Urothelium cell line (cell line): ENCODE measurements at places on chromosomes 12 and 14.

DNA sequence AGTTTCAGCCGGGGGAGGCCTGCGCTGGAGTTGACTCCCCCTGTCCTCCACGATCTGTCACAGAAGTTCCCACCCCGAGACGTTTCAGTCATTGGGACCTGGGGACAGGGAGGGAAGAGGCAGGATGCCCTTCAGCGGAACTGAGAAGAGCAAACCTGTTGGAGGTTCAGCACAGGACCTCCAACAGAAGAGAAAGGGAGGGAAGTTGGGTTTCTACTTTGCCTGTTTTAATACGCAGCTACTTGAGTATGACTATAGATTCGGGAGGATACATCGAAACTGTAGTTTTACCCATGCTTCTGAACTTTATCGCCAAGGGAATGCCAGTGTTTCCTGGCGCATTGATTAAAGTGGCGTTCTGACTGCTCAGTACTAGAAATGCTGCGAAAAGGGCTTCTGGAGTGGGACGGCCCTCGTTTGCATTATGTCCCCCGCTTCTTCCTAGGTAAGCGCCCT is 2.3 kb upstream of the DUSP6 start:
- no peak for DNase-seq

GRCh38 chr12:51183349-51183748 is 10.4 kb upstream of the TFCP2 start:
- no peak for DNase-seq

DNA sequence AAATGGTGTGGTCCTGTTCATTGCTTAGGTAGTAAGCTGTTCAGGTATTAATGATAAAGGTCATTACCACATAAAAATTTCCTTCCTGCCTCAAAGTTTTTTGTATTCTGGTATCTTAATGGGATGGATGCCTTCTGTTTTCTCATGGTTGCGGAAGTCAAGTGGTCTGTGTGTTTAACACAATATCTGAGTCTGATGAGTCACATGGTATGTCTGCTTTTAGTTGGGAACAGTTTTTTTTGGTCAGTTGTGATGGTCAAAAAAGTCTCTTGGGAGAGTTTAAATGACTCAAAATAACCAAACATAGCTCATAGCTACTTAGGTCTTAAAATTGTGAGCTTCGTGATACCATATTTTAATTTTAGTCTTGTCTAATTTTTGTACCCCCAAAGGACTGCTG is 40.7 kb downstream of the STK38L start:
- peak; percentile 20 for DNase-seq

DNA sequence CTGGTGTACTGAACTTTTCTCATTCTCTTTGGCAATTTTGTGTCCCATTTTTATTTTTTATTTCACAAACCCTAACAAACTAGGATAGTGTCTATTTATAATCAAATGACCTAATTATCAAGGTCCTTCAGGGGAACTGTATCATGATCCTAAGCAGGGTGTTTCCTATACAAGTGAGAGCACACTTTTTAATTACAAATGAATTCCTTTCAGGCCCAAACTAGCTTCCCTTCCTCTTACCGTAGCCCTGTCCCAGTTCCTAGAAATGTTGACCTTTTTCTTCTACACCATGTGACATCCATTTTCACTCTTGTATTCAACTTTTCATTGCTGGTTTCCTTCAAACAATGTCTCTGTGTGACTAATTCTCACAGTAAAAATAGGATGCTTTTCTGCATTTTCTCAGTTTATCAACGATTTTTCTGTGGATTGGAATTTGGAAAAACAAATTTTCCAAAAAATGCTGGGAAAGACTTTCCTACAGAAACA is 411.4 kb downstream of the CCDC91 start:
- no peak for DNase-seq

DNA sequence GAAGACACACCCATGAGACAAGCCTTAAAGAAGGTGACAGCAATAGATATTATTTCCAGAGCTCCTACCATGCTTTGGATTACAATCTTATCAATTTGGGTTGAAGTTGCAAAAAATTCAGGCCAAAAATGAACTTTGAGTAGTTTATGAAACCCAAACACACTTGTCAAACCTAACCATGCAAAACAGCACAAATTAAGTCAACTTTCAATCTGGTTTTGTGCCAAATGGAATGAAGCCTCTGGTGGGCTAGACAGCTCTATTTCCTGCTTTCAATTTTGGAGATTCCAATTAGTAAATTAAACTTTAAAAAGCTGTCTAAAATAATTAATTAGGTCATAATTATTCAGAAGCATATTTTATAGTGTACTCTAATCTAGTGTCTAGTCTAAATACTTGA is 203.4 kb downstream of the SYT1 start:
- no peak for DNase-seq

GRCh38 chr12:77481687-77482086 is 349.0 kb upstream of the NAV3 start:
- no peak for DNase-seq

DNA sequence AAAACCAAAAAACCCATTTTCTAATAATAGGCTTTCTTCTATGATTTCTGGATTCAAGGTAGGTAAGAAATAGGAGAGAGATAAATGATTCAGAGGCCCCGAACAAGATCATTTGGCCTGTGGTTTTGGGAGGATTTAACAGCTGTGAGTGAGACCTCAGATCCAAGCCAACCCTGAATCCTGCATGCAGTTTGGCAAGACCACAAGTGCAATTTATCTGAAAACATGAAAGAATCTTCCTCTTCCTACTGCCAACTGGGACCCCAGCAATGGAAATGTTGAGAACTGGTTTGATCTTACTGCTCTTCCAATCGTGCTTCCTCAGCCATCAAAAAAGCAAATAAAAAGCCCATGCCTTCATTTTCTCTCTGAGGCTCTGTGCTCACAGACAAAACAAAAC is 519.7 kb upstream of the TBX3 start:
- DNase-seq = peak; percentile 17

DNA sequence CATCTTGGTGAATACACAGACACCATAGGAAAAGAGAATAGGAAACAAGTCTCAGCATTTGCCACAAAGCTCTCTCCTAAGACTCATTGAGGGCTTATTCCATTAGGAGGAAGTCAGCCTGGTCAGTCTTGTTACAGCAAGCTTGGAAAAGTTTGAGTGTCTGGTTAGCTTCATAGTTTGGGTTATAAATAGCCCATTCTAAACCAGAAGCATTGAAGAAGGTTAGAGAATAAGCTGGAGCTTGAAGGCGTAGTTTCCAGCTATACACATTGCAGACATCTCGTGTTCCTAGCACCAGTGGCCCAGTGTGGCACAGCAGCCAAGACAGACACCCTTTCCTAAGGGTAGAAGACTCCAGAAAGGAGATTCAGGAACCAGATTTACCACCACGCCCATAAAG is 168.8 kb upstream of the RBM19 start:
- no peak for DNase-seq

- no peak for DNase-seq
Measured at GRCh38 chr12:127414186-127414585, 852.8 kb upstream of the TMEM132C start.

- DNase-seq = no peak
Measured at GRCh38 chr14:22180045-22180444, 409.0 kb downstream of the DAD1 start.

DNA sequence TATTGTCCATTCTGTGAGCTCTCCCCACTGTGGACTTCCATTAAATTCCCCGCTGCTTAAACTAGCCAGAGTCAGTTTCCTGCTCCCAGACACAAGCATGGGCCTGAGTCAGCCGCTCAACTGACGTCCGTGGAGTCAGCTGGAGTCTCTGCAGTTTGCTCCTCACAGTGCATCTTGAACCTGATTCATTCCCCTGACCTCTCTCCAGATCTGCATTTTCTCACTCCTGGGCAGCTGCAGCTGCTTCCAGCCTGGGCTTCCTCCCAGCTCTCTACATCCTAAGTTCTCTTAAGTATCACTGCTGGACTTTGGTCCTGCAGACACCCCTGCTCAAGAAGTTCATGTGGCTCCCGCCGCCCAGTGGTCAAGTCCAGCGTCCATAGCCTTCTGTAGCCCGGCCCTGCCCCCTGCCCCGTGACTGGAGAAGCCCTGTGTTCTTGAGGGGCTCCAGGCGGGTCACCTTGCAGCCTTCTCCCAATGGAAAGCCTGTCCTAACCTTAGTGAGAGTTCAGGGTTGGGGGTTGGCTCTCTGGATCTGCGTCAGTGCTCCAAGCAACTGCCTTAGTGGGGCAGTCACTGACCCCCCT is 20.0 kb downstream of the NFKBIA start:
- DNase-seq = no peak

GRCh38 chr12:663293-663871 is at the start of gene NINJ2:
Gene NINJ2 (minus strand): TSS chr12:663445. CDS start chr12:663360, 85 bp downstream.
- DNase-seq = no peak

DNA sequence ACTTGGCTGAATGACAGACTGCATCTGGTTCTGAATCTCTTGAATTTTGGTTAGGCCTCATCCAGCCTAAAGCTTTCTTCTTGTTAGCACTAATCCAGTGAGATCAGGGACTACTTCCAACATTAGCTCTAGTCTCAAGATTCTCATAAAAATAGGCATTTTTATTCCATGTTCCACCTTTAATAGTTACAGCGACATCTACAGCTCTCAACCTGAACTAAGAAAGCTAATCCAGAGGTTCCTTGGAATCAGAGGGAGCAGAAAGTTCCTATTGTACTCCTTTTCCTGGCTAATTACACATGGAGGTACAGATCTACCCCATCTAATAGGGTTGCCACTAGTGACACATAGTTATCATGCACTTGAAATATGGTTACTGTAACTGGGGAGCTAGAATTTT is 391.9 kb downstream of the RMST start:
- no peak for DNase-seq

DNA sequence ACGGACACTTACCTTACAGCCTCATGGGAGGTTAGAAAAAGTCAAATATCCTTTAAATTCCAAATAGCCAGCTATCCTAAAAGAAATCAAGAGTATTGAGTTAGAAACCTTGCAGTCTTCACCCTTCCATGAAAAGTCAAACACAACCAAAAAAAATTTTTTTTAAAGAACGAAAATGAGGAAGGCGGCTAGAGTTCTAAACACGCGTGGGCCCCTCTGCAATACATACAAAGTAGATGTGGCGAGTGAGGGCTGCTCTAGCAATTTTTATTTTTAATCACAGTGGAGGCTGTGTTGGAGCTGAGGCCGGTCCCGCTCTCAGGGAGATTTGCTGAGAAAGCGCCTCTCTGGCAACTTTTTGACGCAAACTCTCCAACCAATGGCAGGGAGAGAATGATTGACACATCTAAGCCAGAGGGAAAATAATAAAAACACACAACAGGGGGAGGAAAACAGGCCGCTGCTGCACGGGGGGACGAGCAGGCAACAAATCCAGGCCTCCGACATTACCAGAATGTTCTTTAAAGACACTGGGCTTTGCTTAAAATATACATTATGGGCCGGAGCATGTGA is at the start of gene OTX2:
Gene OTX2 (minus strand): TSS at position 333 of the 573 bp plus-strand sequence. CDS start 5,023 bp downstream, outside the sequence.
- no peak for DNase-seq

DNA sequence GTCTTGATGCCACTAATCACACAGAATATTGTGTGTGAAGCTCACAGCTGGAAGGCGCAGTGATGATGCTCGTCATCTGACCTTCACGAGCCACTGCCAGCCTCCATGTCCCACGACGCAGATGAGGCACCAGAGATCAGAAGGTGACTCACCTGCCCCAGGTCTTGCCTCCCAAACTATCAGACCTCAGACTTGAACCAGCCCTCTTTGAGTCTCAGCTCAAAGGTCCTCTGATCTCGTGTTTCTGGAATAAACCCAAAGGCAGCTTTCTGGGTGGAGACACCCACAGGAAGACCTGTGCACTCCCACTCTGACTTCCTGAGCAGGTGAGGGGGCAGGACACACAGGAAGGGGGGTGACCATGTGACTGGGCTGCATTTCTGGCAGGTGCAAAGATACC is 19.6 kb upstream of the CHGA start:
- DNase-seq = no peak

DNA sequence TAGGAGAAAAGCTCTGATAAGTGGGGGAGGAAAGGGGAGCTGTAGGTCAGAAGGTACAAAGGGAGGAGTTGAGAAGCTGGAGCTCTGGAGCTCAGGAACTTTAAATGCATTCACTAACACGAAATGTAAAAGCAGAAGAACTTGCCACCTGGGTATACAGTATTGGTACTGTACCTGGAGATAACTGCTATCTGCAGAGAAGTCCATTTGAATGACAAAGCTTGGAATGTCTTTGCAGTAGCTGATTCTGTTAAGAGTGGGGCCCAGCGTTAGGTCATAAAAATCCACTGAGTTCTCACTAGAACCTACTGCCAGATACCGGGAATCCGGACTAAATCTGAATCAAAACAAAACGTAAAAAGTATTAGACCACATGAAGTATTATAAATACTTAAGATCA is 55.6 kb downstream of the ZC3H14 start:
- DNase-seq = no peak

DNA sequence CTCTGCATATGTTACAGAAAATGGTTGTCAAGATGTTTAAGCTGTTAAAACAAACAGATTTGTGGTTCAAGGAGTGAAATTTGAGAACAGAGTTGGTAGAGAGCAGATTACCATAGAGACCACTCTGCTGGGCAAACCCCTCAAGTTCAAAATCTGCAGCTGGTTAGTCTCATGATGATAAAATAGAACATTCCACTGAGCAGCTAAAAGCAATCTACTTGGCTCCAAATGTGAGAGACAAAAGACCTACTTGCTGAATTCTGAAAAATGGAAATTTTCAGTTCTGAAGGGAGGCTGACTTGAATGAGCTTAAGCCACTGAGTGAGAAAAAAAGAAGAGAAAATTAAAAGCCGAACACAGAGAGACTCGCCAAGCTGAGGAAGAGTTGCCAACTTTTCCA is 519.3 kb downstream of the NOVA1 start:
- no peak for DNase-seq

- DNase-seq = no peak
Measured at GRCh38 chr12:12715459-12716150, 1.6 kb upstream of the CDKN1B start.

DNA sequence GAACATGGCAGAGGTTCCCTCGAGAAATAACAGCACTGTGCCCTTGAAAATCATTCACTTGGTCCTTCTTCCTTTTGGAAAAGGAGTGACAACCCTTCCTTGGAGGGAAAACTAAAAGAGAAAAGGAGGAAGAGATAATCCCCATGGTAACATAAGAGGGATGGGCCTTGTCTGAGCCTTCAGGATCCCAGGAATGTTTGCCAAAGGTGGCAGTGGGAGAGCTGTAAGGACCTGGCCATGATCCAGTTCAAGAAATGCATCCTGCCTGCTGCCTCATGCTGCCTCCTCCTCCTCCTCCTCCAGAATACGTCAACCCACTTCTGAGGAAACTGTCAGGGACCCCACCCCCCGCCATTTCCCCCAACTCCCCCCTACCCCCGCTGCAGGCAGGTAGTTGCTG is 118.8 kb downstream of the KCNK10 start:
- peak; percentile 22 for DNase-seq

- no peak for DNase-seq
Measured at GRCh38 chr14:53947452-53948204, 9.0 kb downstream of the BMP4 start.

DNA sequence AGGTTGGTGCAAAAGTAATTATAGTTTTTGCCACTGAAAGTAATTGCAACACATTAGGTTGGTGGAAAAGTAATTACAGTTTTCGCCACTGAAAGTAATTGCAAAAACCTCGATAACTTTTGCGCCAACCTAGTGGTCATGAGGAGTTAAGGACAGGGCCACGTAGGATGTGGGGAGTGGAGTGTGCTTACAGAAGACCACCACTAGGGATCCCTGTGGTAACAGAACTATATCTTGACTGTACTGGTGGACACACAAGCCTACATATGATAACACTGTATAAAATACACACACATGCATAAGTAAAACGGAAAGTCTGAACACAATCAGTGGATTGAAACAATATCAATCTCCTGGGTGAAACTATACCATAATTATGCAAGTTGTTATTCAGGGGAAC is 187.4 kb upstream of the ABCD2 start:
- DNase-seq = peak; percentile 18
